ENCODE measurements at places on chromosomes 2 and 18.

GRCh38 chr2:86788165-86788564 is 2.5 kb downstream of the CD8A start:
- no peak for DNase-seq

- DNase-seq: no peak
Measured at GRCh38 chr18:12803069-12803936, 80.7 kb downstream of the PTPN2 start.

GRCh38 chr2:156399224-156399949 is 36.8 kb upstream of the GPD2 start:
- peak; percentile 28 for DNase-seq

DNA sequence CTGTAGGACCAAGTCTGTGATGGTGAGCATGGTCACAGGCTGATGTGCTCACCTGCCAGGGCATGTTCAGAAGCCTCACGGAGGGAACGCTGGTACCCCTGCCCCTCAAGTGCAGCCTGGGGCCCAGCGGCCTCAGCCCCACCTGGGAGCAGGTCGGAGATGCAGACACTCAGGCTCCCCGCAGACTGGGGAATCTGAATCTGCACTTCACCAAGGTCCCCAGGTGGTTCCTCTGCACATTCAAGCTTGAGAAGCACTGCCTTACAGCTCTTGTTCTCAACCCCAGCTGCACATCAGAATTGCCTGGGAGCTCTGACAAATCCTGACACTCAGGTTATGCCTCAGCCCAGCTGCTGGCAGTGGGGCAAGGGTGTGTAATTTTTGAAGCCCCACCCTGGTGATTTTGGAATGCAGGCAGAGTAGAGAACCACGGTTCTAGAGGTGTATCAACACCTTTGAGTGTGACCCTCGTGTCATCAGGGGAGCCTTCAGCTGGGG is 54.8 kb downstream of the CRACDL start:
- no peak for DNase-seq

DNA sequence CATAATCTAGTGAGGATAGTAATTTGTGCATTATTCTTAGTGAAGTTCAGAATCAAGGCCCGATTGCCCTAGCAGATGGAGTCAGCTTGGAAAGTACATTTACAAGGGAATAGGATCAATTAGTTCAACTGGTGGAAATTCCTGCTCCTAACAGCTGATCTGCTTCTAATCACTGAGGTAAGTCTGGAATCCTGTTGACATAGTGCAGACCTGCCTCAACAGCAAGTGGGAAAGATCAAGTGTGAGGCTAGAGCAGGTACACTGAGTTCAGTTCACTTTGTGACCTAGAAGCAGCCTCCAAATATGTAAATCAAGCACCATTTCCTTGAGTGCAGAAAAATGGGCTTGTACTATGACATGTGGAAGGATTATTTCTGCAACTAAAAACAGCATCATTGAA is 111.2 kb upstream of the NOSTRIN start:
- DNase-seq: no peak

- DNase-seq: peak; percentile 91
Measured at GRCh38 chr2:11344956-11345677, 681 bp upstream of the ROCK2 start.

- DNase-seq: no peak
Measured at GRCh38 chr2:236338495-236339184, 74.4 kb upstream of the ASB18 start.

DNA sequence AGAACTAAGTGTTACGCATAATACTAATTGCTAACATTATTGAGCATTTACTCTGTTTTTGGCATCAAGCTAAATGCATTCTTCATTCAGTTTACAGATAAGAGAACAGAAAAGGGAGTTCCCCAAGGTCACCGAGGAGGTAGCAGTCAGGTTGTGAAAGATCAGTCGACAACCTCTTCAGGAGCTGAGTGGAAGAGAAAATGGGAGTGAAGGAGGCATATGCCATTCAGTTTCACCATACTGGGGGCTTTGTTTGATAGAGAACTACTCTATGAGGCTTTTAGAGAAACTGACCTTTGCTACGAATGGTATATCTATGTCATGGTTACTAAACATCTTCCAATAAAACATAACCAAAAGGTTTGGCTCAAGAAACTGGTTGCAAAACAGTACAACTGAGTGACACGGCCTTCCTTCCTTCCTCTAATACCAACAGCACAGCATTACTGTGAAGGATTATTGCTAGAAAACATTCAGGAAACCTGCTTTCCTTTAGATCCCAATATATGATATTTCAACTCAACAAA is 112.1 kb downstream of the RBMS1 start:
- no peak for DNase-seq

DNA sequence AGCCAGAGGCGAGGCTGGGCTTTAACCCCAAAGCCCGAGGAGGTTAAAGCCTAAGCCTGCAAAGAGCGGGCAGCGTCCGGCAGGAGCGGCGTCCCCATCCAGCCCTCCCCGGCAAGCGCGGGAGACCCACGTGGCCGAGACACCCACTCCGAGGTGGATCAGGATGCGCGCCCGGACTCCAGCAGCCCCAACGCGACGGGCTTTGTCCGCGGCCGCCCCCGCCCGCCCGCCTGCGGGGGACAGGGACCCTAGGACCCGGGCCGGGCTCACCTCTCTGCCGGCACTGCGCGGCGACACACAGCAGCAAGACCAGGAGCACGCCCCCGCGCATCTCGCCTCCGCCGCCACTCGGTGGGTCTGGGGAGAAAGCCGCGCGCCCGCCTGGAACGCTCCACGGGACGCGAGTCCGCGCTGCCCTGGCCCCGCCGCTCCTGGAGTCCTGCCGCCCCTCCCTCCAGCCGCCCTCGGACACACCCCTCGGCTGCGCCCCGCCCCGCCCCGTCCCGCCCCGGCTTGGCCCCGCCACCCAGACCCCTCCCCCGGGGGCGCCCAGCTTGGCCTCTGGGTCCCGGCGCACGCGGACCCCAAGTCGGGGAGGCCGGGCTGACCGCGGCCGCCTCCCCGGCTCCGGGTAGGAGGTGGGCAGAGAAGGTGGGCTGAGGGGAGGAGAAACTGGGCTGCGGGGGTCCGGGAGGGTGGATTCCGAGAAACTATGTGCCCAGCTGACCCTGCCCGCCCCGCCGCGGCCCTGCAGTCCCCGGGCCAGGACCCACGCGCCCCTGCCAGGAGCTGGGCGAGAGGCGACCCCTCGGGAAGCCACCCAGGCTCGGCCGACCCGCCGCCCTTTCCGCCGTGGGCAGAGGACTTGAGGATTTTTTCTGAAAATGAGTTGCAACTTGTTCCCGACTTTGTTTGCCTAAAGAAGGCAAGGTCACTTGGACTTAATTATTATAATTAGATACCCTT is at the start of gene LAMA1:
Gene LAMA1, minus strand, starts transcription at position 408 of the 966 bp plus-strand sequence. Its CDS starts 77 bp downstream, at position 331.
- no peak for DNase-seq

- DNase-seq: no peak
Measured at GRCh38 chr2:204175552-204176271, 239.1 kb downstream of the ICOS start.

- DNase-seq: no peak
Measured at GRCh38 chr2:96895032-96895745, 25.3 kb upstream of the SEMA4C start.

DNA sequence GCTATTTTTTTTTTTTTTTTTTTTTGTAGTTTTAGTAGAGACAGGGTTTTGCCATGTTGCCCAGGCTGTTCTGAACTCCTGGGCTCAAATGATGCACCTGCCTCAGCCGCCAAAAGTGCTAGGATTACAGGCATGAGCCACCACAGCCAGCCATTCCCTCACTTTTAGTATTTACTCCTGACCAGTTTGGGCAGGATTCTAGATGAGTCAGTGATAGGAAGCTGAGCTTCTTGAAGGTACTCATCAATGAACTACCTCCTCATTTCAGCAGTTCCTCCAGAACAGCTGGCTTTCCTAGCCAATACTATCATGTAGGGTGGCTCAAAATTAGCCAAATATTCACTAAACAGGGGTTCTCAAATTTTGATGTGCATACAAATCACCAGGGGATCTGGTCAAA is 57.2 kb downstream of the CYBRD1 start:
- no peak for DNase-seq

- DNase-seq: peak; percentile 25
Measured at GRCh38 chr2:25879133-25879730, 945 bp upstream of the ASXL2 start.

Measured in AG09309 (cell line).